NCI-H1048 (cell line): ENCODE measurements at places on chromosomes 6 and 20.

DNA sequence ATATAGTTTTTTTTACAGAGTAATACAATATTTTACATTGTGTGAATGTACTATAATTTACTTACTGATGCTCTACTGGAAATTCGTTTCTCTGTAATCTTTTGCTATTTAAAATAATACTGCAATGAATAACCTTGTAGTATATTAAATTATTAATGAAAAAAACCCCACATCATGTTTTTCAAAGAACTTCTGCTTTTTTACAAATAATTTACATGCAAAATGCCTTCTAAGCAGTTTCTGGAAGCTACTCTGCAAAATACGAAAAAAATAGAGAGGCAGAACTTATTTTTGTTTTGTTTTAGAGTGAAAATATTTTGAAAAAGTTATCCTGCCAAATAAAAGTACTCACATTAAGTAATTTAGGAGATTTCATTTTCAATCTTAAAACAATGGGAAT lies 165.8 kb upstream of the SIM1 start:
- no peak for DNase-seq

- no peak for DNase-seq
Observed at GRCh38 chr6:79913369-79913768, 34.0 kb downstream of the ELOVL4 start.

- DNase-seq: no peak
Observed at GRCh38 chr20:58019027-58019849, 209.2 kb downstream of the ANKRD60 start.

GRCh38 chr6:118844915-118845314 lies 49.0 kb upstream of the ASF1A start:
- no peak for DNase-seq

DNA sequence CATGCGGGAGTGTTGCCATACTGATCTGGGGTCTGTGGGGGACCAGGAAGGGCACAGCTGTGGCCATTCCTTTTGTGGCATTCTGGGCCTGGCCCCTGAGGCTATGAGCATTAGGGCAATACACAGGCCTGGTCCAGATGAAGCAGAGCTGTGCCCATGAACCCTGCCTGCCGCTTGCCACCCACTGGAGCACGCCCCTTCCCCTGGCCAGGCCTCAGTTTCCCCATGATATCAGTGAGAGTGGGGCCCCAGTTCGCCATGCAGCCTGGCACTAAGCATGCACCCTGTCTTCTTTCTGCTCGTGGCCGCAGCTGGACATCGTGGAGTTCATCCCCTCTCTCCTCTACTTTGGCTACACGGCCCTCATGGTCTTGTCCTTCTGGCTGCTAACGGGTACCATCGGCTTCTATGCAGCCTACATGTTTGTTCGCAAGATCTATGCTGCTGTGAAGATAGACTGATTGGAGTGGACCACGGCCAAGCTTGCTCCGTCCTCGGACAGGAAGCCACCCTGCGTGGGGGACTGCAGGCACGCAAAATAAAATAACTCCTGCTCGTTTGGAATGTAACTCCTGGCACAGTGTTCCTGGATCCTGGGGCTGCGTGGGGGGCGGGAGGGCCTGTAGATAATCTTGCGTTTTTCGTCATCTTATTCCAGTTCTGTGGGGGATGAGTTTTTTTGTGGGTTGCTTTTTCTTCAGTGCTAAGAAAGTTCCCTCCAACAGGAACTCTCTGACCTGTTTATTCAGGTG lies 42.4 kb downstream of the PLAGL2 start:
- no peak for DNase-seq

DNA sequence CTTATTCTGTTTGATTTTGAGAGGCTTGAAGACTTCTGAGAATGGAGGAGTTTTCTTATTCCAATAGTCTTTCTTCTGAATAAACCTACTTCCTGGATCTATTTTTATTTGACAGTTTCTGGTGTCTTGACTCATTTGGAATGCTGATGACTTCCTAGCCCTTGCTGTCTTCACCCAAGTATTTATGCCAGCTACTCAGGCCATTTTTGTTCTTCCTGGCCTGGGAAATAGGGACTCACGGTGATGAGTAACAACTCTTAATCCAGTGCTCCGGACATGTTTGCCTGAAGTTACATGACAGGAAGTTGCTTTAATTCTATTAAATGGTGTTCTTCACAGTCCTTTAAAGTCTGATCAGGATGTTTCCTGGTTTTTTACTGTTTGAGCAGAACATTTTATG lies 272.1 kb upstream of the EYS start:
- DNase-seq: no peak

DNA sequence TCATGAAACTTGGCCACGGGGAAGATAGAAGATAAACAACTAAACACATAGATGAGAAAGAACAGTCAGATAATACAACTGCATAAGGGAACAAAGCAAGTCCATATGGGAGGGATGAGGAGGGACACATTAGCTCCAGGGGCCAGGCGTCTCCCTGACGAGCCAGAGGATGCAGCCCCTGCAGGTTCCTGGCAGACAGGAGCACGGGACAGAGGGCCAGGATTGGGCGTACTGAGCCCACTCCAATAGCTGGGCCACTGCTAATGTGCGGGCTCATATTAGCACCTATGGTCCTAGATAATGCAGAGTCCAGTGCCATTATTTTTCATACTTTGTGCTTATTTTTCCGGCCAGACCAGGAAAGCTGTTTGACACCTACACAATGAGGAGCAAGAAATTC lies 182.9 kb downstream of the ANKRD60 start:
- DNase-seq: no peak
